Hematopoietic multipotent progenitor cell (in vitro differentiated cells): ENCODE measurements at places on chromosomes 1 and 21. TPM values are rescaled to one million over a fixed set of nuclear protein-coding genes. Genes with fewer than 3 reads are reported as not detected.

Gene SCMH1
- total RNA-seq, result 39.3 TPM

DNA sequence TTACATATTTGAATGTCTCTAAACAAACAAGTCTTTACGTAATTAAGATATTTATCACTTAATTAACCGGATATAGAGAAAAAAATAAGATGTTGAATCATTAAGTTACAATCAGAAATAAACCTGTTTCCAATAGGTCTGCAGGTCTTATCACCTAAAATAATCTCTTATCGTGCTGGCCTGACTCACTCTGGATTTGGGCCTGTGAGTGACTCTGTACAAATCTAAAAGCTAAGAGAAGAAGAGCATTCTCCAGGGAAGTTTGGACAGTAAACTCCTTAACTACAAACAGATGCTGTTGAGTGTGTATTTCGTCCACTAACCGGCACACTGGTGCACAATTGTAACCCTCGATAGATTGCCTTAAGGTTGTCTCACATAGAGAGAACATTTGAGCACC, 25.3 kb downstream of the CEP104 start:
- DNase-seq, result no peak

- no peak for DNase-seq
These were observed 47.7 kb upstream of the HP1BP3 start for GRCh38 chr1:20834780-20835179.

- no peak for DNase-seq
These were observed 206.2 kb upstream of the PTBP2 start for GRCh38 chr1:96515430-96515829.

- DNase-seq, result no peak
These were observed 53.8 kb upstream of the PRDX6 start for GRCh38 chr1:173423291-173423690.

GRCh38 chr1:185156288-185156853, 382 bp downstream of the TRMT1L start:
- peak; percentile 53 for DNase-seq

- peak; percentile 27 for DNase-seq
These were observed 14.4 kb downstream of the SLC5A9 start for GRCh38 chr1:48236716-48237470.
